ENCODE measurements at places on chromosomes 2 and 18.
A peak's percentile ranks its signal among the peaks of the same experiment; 100 is the strongest.

DNA sequence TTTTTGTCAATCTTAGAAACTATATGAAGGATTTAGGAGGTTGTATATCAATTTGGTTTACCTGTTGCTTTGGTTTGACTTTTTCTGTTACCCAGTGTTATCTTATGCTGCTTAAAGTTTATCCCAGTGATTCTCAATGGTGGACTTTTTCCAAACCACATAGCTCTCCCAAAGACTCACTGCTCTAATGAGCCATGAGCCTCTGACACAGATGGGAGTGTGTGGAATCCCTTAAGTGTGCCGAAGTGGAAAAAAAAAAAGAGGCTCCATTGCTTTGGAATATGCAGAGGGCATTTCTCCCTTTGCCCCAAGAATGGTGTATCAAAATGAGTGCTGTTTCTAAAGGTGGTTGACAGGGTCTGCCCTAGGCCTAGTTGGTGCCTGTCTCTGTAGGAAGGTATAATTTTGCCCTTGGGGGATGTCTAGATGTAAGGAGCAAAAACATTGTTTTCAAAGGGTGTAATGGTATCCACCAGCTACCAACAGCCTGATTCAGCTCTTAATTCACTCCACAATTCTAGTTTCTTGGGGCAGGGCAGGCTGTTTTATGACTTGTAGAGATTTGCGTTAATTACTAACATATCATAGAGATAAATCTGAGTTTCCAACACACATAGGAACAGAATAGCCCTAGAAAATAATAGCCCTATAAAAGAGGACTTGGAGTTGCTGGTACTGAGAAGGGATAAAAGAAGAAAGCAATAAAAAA is 64.3 kb upstream of the CYP26B1 start:
- no peak for DNase-seq

DNA sequence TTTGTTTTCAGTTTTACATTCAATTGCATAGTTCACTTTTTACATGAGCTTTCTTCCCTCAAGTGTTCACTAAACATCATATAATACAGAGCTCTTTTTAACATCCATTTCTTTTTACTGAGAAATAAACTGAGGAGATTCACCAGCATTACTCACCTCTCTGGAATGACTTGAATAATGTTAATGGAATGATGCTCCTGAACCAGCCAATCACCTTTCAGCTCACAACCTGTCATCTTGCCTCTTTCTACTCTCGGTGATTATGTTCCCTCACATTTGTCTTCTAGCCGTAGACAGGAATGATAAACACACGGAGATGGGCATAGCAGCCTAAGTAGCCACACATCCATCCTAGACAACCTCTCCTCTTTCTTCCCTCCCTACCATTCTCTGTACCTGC is 301.7 kb downstream of the PAX3 start:
- no peak for DNase-seq

GRCh38 chr18:79644666-79645057 is 34.9 kb upstream of the CTDP1 start:
- no peak for DNase-seq

DNA sequence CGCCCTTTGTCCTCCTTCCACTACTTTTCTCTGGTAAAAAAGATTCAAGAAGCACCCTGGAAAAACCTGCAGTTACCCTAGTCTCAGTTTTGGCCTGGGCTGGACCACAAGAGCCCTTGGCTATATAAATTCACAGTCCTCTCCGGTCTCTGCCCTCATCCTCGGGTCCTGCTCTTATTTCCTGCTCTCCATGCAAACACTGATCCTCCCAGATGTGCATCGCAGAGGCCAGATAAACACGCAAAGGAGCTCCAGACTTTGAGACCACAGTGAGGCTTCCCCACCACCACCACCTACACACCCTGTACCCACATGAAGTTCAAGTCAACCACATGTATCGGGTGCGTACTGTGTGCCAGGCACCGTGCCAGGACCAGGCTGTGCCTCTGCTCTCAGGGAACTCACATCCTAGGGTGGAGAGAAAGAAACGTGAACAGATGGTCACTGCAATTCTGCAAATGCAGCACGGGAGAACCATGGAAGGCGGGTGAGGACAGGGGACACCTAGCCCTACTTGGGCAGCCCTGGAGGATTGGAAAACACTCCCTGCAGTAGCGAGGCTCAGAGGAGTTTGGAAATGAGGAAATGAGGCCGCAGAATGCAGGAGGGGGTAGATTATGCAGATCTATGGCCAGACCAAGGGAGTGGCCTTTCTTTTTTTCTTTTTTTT is 7.4 kb downstream of the CTDSP1 start:
- DNase-seq: peak; percentile 66

- DNase-seq: no peak
These were observed 112.4 kb upstream of the SLC66A3 start for GRCh38 chr2:11042841-11043240.

GRCh38 chr18:63801343-63801742 is 26.1 kb downstream of the SERPINB7 start:
- DNase-seq: no peak

DNA sequence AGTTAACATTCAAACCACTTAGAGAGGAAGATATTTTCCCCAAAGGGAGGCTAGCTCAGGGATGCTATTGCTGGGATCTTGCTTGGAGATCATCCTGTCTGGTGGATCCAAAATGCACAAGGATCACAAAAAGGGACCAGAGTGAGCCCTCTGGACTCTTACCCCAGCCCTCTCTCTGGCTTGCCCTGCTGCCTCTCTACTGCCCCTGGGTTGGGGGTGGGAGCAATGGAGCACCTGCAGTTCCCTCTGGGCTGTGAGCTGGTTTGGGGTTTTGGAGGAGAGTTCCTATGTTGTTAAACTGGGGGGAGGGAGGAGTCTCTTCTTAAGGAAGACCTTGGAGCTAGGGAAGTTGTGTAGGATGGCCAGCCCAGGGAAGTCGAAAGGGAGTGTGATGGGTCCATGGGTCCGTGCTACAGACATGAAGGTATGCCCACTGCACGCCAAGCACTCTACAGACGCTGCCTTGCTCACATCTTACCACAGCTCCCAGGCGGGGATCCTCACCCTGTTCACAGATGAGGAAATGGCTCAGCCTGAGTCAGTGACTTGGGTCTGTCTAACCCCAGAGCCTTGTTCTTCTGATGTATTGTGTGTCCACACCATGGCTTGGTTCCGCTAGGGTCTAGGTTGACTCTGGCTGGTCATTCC is 3.8 kb downstream of the LBH start:
- DNase-seq: peak; percentile 57

DNA sequence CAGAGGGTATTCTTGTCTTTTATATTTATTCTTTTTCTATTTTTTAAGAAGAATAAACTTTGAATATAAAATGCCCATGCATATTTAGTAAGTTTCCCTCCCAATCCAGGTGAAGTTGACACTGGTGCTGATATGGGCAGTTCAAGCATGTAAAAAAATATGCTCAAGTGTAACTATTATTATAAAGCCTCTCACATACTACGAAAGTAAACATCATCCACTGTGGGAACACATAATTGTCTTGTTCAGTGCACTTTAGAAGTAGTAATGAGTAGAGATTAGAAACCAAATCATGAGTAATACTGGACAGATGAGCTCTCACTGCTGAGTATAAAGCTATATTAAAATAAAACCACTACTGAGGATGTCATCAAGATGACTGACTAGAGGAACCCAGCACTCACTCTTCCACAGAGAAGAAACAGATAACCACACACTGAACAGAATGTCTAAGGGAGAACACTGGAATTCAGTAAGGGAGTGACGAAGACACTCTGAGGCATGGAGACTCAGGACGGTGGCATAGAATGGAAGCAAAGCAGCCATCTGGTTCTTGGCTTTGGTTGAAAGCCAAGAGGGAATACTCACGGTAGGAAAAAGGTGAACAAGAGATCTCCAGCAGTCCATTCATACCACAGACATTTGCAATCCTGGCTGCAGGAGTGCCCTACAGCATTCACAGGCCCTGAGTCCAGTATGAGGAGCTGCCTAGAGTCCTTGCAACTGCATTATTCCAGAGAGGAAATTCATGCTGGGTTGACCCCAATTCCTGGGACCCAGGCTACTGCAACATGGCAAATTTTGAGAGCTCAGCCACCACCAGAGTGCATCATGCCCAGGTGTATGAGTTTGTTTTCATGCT is 9.5 kb upstream of the FAM110C start:
- no peak for DNase-seq

GRCh38 chr2:219701847-219702634 is 74.6 kb downstream of the SLC4A3 start:
- DNase-seq: no peak

DNA sequence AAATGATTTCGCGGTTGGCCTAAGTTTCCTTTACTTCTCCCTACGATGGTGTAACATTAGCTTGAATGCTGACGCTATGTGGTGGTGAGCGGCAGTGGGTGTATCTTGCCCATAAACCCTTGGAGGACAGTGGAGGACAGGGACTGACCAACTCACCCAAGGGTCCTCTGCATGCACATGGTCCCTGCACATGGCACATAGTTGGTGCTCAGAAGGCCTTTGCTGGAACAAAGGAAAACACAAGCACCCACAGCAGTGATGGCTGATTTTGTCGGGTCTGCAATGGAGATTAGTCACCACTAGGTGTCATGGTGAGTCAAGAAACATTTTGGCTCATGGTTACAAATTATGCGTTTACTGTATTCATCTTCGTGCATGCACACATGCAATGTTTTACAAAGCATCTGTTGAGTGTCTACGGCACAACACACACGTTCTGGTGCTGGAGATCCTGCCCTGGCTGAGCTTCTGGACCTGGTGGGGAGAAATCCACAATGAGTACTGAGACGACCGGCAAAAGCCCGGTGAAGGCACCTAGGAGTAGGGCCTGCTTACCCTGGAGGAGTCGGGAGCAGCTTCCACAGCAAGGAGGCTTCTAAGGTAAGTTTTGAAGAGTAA is 44.0 kb downstream of the PDCL3 start:
- DNase-seq: peak; percentile 22

DNA sequence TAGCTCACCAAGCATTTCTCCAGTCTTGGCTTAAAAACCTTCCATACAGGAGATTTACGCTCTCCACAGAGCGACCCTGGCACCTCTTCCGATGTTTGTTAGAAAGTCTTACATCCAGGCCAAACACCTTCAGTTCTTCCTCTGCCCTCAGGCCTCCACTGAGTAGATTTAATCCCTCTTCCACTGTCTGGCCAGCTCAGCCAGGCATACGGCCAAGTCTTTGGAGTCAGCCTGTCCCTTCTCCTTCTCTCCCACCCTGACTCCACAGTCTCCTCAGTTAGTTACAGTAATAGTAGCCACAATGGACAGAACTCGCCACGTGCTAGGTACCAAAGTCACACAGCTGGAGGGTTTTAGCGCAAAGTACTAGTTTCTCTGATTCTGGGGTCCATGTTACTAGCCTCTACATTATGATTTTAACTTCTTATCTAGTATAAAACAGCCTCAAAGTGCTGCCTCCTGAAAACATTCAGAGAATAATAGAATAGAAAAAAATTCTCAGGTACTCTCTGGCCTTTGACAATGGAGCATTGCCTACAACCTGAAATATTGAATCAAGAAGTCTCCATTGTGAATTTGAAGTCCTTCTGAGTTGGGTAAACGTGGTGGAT is 39.5 kb downstream of the THNSL2 start:
- no peak for DNase-seq
